ENCODE measurements at places on chromosomes 2 and 18.

DNA sequence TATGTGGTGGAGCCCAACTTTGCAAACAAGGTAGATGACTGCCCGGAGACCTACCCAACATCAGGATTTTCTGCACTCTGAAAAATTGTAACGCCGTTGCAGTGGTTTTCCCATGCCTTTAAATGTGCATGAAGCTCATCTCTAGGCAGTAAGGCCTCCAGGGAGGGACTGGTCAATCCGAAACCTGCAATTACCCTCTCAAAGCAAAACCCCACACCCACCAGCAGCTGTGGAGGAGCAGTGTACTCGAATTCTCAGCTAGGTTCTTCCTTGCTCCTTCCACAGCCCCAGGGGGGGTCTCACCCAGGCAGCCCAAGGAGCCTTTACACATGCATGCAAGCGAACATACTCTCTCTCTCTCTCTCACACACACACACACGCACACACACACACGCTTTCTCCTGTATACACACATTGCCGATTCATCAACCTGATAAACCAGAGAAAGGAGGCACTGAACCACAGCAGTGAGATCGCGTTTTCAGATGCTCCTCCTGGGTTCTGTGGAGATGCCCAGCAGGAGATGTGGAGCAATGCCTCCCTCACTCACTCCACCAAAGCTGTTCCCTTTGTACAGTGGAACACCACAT is 109.2 kb downstream of the VIT start:
- DNase-seq, result no peak

- peak; percentile 73 for DNase-seq
Observed at GRCh38 chr18:56563568-56563967, 74.8 kb downstream of the TXNL1 start.

- DNase-seq, result no peak
Observed at GRCh38 chr2:46273225-46273863, 23.9 kb upstream of the EPAS1 start.

DNA sequence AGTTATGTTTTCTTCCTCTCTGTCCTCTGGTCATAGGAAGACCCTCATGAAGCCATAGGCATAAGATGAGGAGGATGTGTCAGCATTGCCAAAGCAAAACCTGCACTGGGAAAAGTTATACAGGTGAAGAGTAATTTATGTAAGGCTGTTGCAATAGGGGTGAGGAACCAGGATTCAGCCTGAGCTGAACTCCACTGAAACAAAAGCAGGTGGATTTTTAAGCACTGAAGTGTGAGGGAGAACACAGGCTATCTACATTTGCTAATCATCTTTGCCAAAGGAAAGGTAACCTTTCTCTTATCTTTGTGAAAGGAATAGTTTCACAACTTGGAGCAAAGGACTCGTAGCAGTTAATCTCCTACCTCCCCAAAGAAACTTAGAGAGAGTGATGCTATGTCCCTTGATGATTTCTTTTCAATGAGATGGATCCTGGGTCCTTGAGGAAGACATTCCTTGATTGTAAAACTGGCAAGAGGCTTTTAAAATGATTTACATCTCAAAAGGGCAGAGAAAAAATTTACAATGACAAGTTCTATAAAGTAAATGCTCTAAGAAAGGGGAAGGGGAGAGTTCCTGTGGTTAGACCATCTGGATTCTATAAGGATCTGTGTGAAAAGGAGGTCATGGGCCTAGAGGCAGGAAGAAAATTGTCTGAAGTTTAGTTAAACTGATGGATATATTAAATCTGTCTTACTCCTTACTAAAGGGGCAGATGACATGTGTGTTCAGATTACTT is 385.4 kb upstream of the CDH7 start:
- DNase-seq, result no peak

Data from nephron progenitor cell (in vitro differentiated cells).